PC-3 (cell line): ENCODE measurements at places on chromosomes 12 and 14. TPM values are rescaled to one million over a fixed set of nuclear protein-coding genes. Genes with fewer than 3 reads are reported as not detected.

NRIP2 gene
- not detected in 2 replicates for total RNA-seq

LGR5 gene
- 0.04 and 0.46 TPM in 2 replicates for total RNA-seq

KIF5A gene
- not detected in 2 replicates for total RNA-seq

POU6F1 gene
- 0.17 and 6.9 TPM in 2 replicates for total RNA-seq

- peak; percentile 44 for DNase-seq
Measured at GRCh38 chr12:57621497-57622292, 10.5 kb downstream of the ARHGEF25 start.

- no peak for DNase-seq
Measured at GRCh38 chr12:101256266-101256665, 23.6 kb upstream of the UTP20 start.

DNA sequence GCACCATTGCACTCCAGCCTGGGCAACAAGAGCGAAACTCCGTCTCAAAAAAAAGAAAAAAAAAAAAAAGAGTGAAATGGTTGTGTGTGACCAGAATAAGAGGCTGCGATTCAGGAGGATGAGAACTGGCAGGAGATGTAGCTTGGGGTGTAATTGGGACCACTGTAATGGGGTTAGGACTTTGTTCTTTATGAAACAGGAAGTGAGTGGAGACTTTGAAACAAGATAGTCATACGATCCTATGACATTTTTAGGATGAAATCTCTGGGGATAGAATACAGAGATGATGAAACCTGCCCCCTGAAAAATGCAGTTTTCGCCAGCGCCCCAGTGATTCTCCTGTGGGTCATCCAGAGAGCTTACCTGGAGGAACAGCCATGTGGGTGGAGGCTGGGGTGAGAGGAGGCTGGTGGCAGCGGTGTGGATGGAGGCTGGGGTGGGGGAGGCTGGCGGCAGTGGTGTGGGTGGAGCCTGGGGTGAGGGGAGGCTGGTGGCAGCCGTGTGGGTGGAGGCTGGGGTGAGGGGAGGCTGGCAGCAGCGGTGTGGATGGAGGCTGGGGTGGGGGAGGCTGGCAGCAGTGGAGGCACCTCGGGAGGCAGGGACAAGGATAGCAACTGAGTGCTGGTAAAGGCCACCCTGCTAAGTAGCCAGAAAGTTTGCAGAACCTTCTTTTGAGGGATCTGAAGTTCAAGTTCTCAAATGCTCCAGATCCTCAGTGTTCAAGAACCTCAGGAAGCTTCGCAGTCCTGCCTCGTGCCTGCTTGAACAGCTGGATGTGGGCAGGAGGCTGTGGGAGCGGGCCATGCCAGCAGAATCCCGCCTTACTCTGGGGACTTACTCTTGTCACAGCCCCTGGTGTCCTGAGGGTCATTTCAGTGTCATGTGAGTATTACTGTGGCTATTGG is 20.2 kb downstream of the FBXL14 start:
- DNase-seq: no peak

DNA sequence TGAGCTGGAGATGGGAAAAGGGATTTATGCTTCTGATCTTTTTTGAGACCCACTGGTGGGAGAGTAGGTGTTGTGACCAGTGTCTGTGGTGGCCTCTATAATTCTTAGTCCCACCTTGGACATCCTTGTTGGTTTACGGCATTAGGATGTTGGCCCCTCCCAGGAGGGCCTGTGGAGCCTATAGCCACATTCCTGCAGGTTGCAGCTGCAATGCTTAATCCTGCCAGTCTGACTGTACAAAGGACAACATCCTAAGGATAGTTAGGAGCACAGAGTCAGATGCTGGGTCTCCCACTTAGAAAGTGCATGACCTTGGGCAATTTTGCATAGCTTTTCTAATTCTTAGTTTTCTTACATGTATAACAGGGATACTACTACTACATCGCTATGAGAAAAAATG is 150.9 kb upstream of the SLC38A2 start:
- peak; percentile 40 for DNase-seq

GRCh38 chr14:67963960-67964812 is 144.6 kb downstream of the RAD51B start:
- DNase-seq: peak; percentile 90

- DNase-seq: no peak
Measured at GRCh38 chr12:69431591-69432222, 38.5 kb upstream of the FRS2 start.

DNA sequence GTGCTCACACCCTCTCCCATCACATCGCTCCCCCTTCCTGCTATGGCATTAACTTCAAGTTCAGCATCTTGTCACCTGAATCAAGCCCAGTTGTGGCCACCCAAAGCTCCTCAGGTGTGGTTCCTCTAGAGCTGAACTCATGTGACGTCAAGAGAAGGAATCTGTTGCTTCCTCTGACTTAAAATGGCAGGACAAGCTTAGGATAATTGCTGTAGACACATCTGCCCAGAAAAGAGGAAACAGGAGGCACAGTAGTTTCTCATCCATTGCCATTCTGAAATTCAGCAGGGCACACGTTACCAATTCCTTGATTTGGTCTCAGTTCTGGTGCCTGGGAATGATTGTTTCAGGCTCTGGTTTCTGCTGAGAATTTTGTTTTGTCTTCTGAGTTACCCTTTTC is 52.1 kb downstream of the RCOR1 start:
- DNase-seq: no peak

DNA sequence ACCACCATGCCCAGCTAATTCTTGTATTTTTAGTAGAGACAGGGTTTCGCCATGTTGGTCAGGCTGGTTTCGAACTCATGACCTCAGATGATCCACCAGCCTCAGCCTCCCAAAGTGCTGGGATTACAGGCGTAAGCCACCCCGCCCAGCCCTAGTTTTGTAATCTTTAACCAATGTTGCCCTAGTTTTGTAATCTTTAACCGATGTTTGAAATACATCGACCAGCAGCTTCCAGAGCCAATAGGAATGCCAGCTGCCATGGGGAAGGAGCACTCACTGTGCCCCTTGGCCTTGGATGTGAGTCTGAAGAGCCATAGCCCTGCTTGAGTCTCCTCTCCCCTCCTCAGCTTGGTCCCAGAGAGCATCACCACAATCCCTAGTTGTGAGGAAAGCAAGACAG is 209.3 kb upstream of the RGS6 start:
- DNase-seq: no peak

- no peak for DNase-seq
Measured at GRCh38 chr12:1763153-1763552, 57.2 kb upstream of the LRTM2 start.
